ENCODE measurements at places on chromosomes 4 and X.

GRCh38 chr4:110904435-110905065 lies 281.7 kb upstream of the PITX2 start:
- no peak for DNase-seq

GRCh38 chr4:181599134-181599533 lies 644.1 kb upstream of the TENM3 start:
- no peak for DNase-seq

DNA sequence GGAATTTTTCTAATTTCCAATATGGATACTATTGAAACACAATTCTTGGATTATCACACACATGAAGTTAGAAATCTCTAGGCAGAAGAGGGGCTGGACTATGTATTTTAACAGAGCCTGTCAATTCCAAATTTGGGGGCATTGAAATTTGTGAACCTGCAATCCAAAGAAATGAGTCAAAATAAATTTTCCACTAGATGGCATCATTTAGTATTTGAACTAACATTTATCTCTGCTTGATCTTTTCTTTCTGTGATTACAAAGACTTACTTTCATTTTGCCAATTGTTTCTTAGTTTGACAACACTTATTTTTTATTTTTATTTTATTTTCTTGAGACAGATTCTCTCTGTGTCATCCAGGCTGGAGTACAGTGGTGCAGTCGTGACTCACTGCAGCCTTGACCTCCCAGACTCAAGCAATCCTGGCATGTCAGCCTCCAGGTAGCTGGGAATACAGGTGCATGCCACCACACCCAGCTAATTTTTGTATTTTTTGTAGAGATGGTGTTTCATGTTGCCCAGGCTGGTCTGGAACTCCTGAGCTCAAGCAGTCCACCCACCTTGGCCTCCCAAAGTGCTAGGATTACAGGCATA lies 2.7 kb upstream of the PYURF start:
- no peak for DNase-seq

- peak; percentile 38 for DNase-seq
These were observed 15.0 kb downstream of the BRCC3 start for GRCh38 chrX:155086202-155086840.

GRCh38 chr4:183986291-183986970 lies 81.3 kb downstream of the STOX2 start:
- DNase-seq, result no peak

GRCh38 chr4:81666491-81666890 lies 194.8 kb upstream of the RASGEF1B start:
- no peak for DNase-seq

DNA sequence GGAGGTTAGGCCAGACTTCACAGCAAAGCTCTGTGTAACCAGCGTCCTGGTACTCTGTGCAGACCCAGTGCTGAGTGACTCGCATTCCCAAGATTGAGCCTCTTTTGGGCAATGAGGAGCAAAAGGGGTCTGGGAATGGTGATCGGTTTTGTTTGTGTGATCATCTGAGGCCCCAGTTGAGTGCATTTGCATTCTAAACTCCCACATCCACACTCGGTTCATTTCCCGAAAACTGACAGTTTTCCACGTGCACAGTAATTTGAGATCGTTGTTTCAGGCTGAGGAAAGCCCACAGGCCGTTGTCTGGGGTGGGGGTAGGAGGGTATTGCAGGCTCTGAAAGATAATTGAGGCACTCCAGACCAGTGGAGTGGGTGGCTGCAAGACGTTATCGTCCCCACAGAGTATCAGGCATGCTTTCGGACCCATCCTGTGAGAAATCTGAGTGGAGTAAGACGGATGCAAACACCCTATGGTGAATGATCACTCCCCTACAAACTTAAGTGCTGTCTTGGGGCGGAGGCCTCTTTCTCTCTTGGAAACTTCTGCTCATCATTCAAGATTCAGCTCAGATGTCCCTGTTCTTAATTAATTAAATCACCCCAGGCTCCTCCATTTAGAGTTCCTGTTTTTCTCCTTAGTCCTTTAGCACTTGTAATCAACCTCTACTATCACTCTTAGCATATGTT lies 96.1 kb downstream of the AFF1 start:
- DNase-seq, result no peak

DNA sequence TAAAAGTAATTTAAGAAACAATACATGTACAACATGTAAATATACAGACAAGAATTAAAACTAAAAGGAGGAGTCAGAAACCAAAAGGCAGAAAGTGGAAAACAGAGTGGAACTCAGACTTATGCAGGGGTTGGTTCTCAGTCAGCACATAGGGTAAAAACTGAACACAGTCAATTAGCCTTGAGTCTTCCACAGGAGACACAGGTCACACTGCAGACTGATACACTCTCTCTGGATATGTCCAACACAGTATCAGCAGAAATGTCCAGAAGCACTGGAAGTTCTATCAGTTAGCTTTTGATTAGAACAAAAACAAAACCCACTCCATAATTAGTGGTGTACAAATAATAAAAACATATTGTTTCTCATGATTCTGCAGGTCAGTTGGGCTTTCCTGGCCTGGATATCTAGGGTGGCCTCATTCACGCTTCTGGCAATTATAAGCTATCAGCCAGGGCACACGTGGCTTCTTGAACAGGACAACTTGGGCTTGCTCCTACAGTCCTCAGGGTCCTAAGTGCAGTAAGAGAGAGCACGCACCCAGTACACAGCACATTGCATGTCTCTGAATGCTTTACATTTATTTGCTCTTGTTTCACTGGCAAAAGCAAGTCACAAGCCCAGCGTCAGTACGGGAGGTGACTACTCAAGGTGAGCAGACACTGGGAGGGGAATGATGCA lies 21.6 kb downstream of the TEC start:
- no peak for DNase-seq

DNA sequence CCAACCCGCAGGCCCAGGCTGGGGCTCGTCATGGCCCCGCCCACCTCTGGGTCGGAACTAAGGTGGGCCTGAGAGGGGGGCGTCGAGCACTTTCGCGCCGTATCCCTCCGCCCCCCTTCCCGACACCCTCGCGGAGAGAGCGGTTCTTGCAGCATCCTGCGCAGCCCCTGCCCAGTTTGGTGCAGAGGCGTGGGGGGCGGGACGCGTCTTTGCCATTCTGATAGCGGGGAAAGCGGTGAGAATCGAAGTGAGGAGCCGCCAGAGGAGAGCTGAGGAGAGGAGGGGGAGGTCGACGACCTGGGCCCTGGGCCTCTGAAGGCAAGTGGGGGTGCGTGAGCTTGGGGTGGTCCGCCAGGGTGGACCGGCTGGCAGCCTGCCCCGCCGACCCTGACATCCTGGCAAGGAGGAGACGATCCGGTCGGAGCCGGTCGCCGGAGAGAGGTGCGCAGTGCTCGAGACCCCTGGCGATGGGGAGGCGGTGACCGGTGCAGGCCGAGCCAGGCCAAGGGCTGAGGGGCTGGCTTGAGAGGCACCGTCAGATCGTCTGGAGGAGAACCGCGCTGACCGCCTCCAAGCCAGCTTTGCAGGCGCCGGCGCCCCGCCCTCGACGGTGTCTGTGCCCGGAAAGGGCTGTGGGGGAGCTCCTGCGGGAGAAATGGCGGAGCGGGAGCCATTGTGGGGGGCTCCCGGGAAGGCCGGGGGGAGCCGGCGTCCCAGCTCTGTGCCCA lies 25.5 kb downstream of the GPRASP3 start:
- DNase-seq, result peak; percentile 61

GRCh38 chrX:48516987-48517386 lies 4.6 kb upstream of the EBP start:
- no peak for DNase-seq
